ENCODE measurements at places on chromosomes 4 and X.

DNA sequence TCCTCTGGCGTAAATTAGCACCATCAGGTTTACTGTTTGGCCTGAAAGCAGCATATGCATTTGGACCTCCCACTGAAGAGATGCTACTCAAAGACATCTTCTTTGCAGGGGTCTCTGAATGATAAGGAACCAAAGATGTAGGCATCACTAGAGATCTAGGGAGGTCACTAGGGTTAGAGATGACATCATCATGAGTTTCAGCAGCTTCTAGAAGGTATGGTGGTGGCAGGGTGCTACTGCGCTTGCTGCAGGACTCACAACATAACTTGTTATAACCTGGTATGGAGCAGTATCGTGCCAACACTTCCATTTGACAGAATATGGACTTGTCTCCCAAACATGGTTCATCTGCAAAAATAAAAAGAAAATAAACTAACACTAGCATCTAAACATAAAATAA, 251.6 kb downstream of the NPFFR2 start:
- DNase-seq, result no peak

- no peak for DNase-seq
Observed at GRCh38 chr4:153564630-153565525, 98.7 kb downstream of the TMEM131L start.

DNA sequence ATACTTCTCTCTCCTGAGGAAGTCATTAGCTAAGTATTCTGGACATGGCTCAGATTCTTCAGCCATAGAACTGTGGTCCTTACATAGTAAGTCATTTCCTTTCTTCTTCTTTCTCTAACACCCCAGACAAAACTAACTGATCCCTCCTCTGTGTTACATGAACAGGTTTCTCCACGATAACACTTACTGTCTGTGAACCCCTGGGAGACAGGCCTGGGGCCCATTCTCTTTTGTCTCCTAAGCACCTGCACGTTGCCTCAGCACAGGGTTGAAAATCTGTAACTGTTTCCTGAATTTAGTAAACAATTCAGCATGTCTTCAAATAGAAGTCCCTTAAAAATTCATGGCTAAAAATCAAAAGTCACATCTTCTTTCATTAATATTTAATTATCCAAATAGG, 24.7 kb downstream of the APBB2 start:
- DNase-seq, result no peak

GRCh38 chr4:3473181-3473950, 10.3 kb downstream of the DOK7 start:
- DNase-seq, result no peak

GRCh38 chr4:42656679-42656943, 294 bp downstream of the ATP8A1 start:
- DNase-seq, result no peak

- no peak for DNase-seq
Observed at GRCh38 chr4:41475402-41475801, 62.6 kb upstream of the LIMCH1 start.

DNA sequence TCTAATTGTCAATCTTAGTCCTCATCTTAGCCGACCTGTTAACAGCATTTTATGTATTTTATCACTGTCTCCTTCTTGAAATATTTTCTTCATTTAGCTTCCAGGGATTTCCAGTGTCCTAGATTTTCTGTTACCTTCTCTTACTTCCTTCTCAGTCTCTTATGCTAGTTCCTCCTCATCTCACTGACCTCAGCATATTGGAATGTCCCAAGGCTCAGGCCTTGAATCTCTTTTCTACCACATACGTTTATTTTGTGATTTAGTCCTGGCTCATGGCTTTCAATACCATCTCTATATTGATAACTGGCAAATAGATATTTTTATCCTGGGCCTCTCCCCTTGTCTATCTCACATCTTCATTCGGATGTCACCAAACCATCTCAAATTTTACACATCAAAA, 61.1 kb downstream of the IQCM start:
- DNase-seq, result no peak

GRCh38 chrX:11296051-11296450, 2.8 kb downstream of the AMELX start:
- no peak for DNase-seq

- no peak for DNase-seq
Observed at GRCh38 chr4:74431113-74431826, 13.7 kb upstream of the AREG start.

GRCh38 chr4:93394545-93395081, 433.9 kb upstream of the ATOH1 start:
- DNase-seq, result no peak

DNA sequence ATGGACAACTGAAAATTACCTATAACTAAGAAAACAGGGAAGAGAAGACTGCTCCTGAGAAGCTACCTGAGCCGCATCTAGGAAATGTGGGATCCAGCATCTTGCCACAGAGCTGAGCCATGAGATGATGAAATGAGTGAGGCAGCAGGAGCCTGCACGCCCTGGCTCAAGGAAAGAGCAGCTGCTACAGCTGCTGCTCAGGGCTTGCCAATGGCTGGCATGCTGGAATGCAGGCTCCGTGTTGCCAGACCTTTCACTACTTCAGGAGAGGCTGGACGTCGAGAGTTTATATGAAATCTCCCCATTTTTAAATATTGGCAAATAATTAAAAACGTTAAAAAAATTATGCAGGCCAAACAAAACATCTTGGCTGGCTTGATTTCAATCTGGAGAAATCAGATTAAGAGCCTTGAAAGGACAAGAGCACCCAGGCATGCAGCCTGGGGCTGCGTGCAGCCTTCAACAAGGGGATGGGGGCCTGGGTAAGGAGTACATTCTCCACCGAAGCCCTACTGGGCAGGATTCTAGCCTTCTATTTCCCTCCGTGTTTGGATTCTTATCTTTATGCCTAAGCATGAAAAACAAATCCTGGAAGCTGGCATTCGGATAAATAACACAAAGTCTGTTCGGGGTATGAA, 227.6 kb downstream of the NR3C2 start:
- no peak for DNase-seq

DNA sequence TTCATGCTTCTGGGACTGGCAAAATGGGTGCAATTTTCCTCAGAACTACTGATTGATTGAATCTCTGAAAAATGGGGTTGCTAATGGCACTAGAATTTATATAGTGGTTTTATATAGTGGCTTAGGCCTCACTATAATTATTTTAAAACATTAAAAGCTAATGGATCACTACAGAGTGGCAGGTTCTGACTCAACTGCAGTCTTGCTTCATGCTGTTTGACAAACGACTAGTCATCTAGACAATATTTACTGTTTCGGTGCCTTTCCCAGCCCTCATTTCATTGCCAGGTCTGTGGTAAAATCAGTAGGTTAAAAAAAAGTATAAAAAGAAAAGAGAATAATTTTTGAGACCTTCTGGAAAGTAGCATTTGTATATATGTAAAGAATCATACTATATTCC, 352.8 kb upstream of the ATOH1 start:
- DNase-seq, result no peak

DNA sequence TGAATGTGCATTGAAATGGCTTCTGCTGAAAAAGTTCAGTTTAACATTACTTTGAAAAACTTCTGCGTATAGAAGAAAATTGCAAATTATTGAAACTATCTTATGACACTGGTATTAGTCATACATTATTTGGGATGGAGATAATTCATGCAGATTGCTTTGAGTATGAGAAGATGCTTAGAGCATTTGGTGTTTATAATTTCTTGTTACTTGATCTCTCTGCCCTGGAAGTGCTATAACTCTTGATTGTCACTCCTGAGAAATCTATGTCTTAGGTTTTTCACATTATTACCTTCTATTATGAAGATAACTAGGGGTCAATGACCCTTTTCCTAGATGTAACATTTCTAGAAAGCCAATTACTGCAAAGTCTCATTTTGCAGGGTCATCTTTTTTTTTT, 36.4 kb downstream of the TMEM131L start:
- DNase-seq, result no peak

DNA sequence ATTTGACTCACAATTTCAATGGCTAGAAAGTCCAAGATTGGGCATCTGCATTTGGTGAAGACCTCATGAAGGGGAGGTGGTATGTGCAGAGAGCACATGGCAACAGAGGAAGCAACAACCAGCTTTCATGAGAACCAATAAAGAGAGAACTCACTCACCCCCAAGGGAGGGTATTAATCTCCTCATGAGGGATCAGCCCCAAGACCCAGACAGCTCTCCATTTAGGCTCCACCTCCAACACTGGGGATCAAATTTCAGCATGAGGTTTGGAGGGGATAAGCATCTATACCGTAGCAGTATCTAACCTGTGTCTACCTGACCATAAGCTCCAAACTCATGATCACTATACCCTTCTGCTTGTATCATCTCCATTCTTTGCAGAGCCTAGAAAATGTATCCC, 9.3 kb upstream of the TBC1D19 start:
- DNase-seq, result no peak

DNA sequence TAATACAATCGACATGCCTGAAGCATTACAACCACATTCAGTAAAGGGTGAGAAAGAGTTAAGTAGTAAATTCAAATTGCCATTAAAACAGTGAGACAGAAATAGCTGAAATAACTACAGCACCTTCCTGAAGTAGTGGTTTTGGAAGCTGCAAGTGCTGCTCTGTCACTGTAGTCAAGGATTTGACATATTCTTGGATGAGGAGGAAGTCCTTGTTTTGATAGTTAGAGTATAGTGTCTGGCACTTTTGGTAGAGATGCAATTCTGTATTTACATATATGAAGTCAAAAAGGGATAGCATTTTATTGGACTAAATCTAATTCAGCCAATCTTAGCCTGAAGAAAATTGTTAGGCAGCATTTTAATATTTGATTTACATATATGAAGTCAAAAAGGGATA, 1559.6 kb downstream of the TECRL start:
- DNase-seq, result no peak

GRCh38 chrX:118847676-118848075, 24.1 kb downstream of the ZCCHC12 start:
- no peak for DNase-seq

DNA sequence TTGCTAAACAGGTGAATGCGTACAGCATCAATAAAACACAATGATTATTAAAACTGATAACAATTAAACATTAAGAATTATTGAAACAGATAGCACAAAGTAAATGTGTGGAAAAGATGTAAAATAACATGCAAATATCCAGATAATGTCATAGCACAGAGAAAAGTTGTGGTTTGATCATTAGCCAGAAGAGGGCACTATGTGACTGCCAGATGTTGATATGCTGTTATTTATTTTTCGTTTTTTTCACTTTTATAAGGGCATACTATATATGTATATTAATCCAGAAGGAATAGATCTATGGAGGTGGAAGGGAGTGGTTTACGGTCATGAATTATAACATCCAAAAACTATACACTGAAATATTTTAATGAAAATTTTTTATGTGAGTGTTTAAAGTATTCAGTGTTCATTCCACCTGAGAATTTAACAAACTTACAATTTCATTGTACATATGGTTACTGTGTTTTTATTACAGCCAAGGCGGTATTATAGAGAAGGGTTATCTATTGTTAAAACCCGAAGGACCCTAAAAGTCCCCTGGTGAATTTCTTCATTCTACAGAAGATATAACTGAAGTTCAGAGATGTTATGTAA, 211.9 kb upstream of the UGT8 start:
- no peak for DNase-seq

DNA sequence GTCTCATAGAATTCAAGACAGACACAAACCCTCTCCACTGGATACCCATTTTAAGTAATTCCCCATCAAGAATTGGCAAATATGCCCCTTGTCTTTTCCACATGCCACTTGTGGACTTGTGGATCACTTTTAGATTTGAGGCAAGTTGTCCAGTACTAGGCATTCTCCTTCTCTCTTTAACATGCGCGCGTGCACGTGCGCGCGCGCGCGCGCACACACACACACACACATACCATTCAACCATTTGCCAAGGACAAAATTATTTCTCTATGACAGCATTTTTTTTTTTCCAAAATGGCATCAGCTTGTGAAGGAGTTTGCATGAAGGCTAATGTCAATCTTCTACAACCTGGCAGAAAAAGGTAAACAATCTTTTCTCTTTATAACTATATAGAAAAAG, 1325.7 kb upstream of the IGFBP7 start:
- no peak for DNase-seq

DNA sequence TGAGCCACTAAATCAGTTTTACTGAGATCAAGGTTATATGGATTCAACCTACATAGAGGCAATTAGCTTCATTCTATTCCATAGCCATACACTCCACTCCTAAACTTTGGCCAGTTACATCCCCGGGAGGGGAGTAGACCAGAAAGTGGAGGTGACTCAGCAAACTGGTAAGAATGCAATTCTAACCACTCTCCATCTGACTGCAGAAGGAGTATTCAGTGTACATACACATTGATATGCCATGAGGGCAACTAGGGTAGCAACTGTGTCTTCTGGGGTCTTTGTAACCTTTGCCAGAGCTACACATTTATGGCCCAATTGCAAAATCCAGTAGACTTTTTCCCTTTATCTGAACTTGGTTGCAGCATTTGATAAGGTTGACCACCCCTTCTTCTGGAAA, 7.6 kb downstream of the SLC25A43 start:
- no peak for DNase-seq

DNA sequence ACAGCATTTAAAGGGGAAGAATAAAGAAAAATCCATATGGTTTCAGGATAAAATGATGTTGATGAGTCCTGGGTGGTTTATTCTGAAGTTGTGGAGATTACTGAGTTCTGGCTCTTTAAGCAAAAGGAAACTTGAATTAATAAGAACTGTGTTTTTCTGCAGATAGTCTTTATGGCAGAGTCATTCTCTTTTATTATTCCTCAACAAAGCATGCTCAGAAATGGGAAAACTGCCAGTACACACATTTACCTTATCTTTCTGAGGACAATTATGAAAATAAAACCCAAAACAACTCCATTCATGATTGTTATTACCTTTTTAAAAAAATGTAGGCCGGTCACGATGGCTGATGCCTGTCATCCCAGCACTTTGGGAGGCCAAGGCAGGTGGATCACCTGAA, 58.5 kb downstream of the ADD1 start:
- DNase-seq, result no peak

GRCh38 chrX:120029354-120029753, 48.1 kb downstream of the RHOXF2B start:
- DNase-seq, result no peak

DNA sequence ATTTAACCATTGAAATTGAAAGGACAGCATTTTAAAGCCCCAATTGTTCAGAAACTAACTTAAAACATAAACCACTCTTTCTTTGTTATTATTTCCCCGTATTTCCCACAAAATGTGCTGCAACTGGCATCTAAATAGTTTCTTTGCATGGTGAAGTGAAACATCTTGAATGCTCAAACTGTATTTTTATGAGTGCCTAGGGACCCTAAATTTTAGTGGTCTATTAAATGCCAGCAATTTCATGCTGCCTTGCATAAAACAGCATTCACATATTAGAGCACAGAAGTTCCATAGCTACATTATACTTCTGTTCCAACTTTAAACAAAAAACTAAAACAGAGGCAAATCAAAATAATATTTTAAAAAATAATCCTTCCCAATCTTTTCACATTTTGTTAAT, 5.4 kb downstream of the RAB28 start:
- DNase-seq, result no peak

DNA sequence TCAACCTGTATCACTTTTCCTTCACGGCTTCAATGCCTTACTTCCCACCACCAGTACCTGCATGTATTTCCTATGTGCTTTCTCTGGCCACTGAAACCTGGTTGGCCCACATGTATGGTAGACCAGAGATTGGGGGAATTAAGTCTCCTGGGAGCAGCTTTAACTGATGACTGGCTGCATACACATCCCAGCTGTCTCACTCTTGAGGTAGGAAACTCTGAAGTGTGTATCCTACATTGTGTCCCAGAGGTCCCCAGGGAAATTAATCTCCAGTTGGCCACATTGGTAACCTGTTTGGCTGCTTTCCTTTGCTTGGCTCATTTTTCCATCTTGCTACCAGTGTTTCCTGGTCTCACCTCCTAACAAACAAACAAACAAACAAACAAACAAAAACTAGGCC, 124.4 kb downstream of the ZNF827 start:
- no peak for DNase-seq

Data from stimulated activated CD4-positive, alpha-beta T cell treated with anti-CD3 and anti-CD28 coated beads, TNF-alpha, amount 100 ng/mL, for 48 hours (primary cell).